HS-5 (cell line): ENCODE measurements at places on chromosomes 13 and 19.
A peak's percentile ranks its signal among the peaks of the same experiment; 100 is the strongest.

DNA sequence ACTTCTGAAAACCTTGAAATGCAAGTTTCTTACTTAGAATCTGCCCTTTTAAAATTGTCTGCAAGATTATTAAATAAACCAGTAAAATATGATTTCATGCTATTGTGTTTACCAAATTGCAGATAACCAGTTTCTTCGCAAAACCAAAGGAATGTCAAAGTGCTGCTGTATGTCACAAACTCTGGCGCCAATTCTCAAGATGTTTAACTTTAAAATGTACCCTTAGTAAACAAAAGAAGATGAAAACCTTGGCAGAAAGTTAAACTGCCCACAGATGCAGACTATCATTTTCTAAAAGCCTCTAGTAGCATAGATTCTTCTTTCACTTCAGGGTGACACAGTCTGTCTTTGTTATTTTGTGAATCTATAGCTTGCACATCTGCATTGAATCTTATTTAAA is 189.2 kb downstream of the SLITRK6 start:
- no peak for DNase-seq

DNA sequence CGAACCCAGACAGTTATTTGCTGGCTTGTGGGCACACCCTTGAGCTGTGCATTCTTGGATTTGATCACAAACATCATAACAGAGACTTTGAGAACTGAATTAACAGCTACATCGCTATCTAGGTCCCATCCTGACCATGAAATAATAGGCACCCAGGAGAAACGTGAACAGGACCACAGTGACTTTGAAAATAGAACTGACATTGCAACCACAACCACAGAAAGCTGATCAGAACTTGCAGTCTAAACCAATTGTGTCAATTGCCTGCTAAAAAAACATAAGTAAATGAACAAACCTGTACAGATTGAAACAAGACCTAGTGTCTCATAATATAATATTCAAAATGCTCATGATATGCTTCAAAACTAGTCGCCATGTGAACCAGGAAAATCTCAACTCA is 18.3 kb upstream of the KATNAL1 start:
- no peak for DNase-seq

GRCh38 chr19:29092712-29093552 is 120.0 kb downstream of the UQCRFS1 start:
- DNase-seq, result no peak

DNA sequence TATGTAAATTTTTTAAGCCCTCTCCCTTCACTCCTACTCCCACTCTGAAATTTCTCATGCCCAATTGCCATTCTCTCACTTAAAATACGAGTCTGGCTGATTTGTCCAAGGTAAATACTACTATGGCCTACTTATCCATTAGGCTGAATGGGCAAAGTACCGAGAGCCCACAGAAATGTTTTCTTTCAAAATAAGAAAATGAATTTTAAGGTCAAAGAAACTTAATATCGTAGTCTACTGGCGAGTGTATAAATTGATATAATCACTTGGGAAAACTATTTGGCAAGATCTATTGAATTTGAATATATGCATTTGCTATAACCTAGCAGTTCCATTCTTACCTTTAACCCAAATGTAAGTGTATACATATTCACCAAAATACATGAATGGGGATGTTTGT is 32.7 kb downstream of the ZNF45 start:
- no peak for DNase-seq

DNA sequence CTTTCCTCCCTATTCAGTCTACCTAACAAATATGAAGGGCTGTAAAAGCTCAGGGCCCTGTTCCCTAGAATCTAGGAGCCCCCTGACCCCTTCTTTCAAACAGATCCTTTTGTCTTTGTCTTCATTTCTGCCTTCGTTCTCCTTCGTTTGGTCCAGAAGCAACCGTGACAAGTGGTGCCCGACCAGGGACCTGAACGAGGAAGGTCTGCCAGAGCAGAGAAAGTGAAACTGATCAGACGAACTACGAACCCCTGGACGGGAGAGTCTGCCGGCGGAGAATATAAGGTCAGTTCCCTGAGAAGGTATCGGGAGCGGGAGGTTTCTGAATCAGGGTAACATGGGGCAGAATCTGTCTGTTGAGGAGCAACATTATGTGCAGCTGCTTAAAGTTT is 751 bp downstream of the ERVK3-1 start:
- no peak for DNase-seq

GRCh38 chr13:27774169-27774568 is 18.1 kb upstream of the GSX1 start:
- DNase-seq, result no peak

DNA sequence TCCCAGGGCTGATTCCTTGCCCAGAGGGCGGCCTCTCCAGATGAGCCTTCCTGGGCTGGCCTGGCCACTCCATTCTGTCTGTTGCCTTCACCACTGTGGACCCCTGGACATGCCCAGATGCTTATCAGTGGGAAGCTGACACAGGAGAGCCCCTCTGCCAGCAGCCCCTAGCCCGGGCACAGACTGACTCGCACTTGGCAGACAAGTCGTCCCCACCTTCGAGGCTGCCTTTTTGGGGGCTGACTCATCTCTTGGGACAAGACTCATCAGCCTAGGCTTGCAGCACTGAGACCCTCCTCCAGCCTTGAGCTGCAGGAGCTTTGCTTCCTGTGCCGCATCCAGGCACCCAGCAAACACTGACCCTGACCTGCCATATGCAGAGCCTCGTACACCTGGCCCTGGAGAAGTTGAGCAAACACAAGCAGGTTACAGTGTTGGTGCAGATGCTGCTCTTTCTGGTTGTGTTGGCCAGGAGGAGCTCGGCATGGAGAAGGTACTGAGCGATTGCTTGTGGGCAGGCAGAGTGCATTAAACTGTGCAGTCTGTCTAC is 8.1 kb downstream of the CHST8 start:
- no peak for DNase-seq

DNA sequence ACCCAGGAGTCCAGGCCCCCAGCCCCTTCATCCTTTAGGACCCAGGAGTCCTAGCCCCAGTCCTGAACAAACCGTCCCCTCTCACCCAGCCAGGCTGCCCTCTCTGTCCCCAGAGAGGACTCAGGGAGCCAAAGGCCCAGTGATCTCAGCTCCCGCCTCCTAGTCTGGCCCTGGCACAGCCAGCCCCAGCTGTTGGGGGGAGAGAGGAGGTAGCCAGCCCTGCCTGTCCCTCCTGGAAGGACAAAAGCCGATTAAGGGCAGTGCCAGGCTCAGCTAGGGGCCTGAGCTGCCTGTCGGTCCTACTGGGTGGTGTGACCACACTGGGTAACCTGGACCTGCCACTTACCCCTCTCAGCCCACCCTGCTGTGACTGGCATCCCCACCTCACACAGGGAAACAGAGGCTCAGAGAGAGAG is 14.5 kb downstream of the LIPE start:
- no peak for DNase-seq

- DNase-seq, result no peak
Measured at GRCh38 chr13:47679401-47679800, 321.7 kb downstream of the SUCLA2 start.

GRCh38 chr13:95546919-95547318 is 5.6 kb upstream of the CLDN10 start:
- no peak for DNase-seq

DNA sequence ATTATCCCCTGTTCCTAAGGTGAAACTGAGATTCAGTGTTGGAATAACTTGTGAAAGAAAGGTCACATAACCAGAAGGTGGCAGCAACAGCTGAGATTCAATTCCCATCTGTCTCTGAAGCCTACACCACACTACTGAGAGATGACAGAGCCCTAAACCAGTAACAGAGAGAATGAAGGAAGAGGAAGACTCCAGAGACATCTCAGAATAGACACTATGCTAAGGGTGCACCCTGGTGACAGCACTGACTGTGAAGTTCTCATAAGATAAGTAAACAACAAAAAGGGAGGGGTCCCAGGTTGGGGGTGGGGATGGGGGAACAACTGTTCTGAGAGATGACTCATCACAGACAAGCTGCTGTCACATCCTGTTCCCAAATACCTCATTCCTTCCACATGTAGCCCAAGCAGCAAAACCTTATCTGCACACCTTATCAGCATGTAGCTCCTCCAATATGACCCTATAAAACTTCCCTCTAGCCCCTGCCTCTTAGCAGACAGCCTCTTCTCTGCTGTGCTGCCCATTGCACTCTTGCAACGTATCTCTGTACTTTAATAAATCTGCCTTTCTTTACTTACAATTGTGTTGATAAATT is 46.5 kb downstream of the UTP14C start:
- DNase-seq, result peak; percentile 20

GRCh38 chr13:77031656-77032243 is 4.8 kb upstream of the FBXL3 start:
- no peak for DNase-seq

- no peak for DNase-seq
Measured at GRCh38 chr19:20276011-20276731, 109.2 kb downstream of the ZNF486 start.

DNA sequence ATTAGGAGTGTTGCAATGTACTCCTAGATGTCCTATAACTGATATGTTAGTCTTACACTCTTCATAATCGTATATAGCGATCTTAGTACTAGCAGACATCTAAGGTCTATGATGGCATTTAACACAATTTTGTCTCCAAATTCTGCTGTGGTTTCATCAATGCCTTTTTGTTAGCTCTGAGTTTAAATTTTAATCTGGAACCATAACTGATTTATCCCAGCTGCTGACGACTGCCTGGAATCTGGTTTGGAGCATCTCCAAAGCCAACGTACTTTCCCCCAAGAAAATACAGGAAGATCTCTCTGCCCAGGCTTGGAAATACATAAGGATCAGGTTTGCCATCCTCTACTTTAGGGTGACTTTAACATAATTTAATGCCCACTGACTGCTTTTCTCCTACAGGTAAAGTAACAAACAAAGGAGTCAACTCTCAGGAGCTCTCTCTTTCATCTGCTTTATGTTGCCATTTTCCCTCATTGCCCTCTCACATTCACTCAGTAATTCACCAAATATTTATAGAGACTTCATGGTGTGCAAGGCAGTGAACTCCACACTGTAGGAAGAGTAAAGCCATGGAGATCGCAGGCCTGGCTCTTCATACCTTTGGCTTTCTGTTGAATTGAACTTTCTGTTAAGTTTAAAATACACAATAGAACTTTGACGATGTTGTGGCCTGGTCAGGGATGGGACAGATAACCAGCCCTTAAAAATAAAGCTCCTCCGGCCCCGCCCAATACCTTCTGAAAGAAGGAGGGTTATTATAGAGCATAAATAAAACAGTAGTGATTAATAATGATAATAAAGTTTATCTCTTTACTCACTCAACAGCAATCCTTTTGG is 23.3 kb upstream of the SPART start:
- DNase-seq, result no peak

DNA sequence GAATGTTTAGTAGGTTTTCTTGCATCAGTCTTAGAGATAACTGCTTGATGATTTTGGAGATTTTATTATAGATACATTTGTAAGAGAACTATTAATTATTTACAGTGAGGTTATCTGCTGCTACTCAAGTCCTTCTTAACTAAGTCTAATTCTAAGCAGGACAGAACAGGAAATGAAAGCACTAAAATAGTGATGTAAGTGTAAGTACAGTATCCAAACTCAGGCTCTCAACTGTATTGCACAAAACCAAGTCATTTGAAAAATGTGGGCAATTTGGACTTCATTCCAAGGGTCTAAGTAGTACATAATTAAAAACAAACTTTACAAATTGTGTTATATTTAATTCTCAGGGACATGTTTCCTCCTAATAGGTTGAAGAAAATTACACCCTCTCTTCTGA is 417.1 kb downstream of the ITGBL1 start:
- no peak for DNase-seq

DNA sequence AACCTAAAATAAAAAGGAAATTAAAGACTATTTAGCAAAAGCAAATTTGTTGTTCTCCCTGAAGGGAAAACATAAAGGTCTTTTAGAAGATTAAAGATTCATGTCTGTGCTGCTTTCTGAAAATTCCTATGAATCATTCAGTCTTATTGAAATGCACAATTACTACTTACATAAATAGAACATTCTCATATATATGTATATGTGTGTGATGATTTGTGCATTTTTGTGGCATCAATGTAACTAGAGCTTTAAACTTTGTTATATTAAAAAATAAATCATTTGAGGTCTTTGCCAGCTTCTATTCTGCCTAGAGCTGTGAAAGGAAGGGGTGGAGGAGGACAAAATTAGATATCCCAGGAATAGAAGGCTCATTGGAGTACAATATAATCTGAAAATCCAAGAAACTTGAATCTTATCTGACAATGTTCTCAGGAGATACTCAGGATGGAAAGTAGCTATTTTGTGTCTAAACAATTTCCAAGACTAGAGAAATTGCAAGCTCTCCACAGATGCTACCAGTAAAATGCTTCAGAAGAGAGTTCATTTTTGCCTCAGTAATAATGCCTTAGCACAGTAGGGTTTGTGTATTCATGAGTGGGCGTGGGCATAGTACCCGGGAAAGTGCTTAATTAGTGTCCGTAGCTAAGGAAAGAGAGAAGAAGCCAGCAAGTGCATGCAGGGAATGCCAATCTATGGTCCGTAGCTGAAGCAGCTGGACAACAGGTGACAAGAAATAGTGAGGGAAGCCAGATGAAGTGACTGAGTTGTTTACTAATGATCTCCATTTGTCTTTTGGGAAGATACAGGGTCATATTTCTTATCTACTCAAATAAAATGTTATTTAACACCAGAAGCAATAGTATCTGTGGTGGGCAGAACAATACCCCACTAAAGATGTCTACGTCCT is 395.5 kb upstream of the NBEA start:
- DNase-seq, result no peak

GRCh38 chr19:13834244-13835069 is 39.2 kb downstream of the ZSWIM4 start:
- no peak for DNase-seq

- DNase-seq, result no peak
Measured at GRCh38 chr13:103731959-103732358, 665.7 kb upstream of the SLC10A2 start.

DNA sequence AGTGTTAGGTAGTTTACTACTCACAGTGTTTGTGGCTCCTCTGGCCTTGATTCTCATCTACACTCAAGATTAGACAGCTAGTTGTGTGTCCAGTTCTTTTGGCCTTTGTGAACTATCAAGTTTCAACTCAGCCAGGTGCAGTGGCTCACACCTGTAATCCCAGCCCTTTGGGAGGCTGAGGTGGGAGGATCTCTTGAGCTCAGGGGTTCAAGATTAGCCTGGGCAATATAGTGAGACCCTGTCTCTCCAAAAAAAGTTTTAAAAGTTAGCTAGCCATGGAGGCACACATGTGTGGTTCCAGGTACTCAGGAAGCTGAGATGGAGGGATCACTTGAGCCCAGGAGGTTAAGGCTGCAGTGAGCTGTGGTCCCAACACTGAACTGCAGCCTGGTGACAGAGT is 16.1 kb downstream of the ZNF226 start:
- DNase-seq, result no peak

GRCh38 chr13:98399756-98400155 is 177.2 kb downstream of the STK24 start:
- no peak for DNase-seq

DNA sequence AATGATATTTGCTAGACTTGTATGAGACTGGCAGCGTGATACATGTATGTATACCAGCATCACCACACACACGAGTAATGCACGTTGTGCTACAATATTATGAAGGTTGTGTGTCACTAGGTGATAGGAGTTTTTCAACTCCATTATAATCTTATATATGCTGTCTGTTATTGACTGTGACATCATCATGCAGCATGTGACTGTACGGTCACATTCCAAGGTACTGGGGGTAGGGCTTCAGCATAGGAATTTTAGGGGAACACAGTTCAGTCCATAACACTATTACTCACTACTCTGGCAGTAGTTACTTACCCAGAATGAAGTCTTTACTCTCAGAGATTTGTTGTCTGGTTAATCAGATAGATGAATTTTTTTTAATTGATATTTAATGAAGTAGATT is 91.1 kb downstream of the CDK8 start:
- DNase-seq, result no peak

- DNase-seq, result no peak
Measured at GRCh38 chr19:46014941-46015686, 7.7 kb downstream of the PGLYRP1 start.
